ENCODE measurements at places on chromosomes 7 and 10. TPM values are rescaled to one million over a fixed set of nuclear protein-coding genes. Genes with fewer than 3 reads are reported as not detected.

GRCh38 chr7:50657912-50658311 is 92.7 kb upstream of the DDC start:
- no peak overlapping the region for H3K4me3 ChIP-seq
- H3K36me3 ChIP-seq = no peaks in the 10 kb centered on the region
- no peak for DNase-seq
- H3K27me3 ChIP-seq = no peaks in the 10 kb centered on the region
- H3K27ac ChIP-seq = no peak overlapping the region

Gene CALCR
- 0.10 TPM for total RNA-seq

- DNase-seq = no peak
- no peaks in the 10 kb centered on the region for H3K27me3 ChIP-seq
- H3K4me3 ChIP-seq = no peak overlapping the region
- H3K27ac ChIP-seq = no peak overlapping the region
- no peaks in the 10 kb centered on the region for H3K36me3 ChIP-seq
Measured at GRCh38 chr7:140675726-140676125, 3.0 kb downstream of the ADCK2 start.

GRCh38 chr10:126080879-126081411 is 184.6 kb downstream of the FANK1 start:
- H3K27me3 ChIP-seq = no peaks in the 10 kb centered on the region
- no peaks in the 10 kb centered on the region for H3K36me3 ChIP-seq
- H3K4me1 ChIP-seq = no peaks in the 10 kb centered on the region

DNA sequence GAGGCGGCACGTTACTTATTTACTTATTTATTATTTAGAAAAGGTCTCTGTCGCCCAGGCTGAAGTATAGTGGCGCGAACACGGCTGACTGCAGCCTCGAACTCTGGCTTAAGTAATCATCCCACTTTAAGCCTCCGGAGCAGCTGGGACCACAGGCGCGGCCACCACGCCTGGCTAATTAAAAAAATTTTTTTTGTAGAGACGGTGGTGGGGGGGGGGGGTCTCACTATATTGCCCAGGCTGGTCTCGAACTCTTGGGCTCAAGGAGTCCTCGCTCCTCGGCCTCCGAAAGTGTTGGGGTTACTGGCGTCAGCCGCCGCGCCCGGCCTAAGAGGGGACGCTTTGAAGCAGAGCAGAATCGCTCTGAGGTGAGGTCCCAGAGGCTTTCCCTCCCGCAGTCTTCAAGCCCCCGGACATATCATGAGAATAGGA is 675 bp upstream of the FRAT2 start:
- no peaks in the 10 kb centered on the region for H3K27me3 ChIP-seq
- peaks cover 35% of the 10 kb centered on the region for H3K4me1 ChIP-seq
- DNase-seq = no peak
- no peaks in the 10 kb centered on the region for H3K36me3 ChIP-seq
- peak overlapping the region; percentile 91 for H3K27ac ChIP-seq
- H3K4me3 ChIP-seq = peak overlapping the region; percentile 65

Gene SFTPA1
- 3.8 TPM for total RNA-seq

GRCh38 chr10:96906864-96907263 is 74.8 kb downstream of the LCOR start:
- no peak overlapping the region for H3K4me3 ChIP-seq
- no peaks in the 10 kb centered on the region for H3K27me3 ChIP-seq
- no peaks in the 10 kb centered on the region for H3K36me3 ChIP-seq

GRCh38 chr7:25830215-25830614 is 321.8 kb upstream of the NFE2L3 start:
- DNase-seq = no peak
- no peaks in the 10 kb centered on the region for H3K36me3 ChIP-seq
- 0 out of 2 replicates have a peak, but pooled peaks cover 4% of the 10 kb centered on the region for H3K4me1 ChIP-seq

Gene CDK1
- 75.5 TPM for total RNA-seq

Gene CALHM2
- total RNA-seq = 5.9 TPM
